ENCODE measurements at places on chromosomes 3 and 15.
A peak's percentile ranks its signal among the peaks of the same experiment; 100 is the strongest.

GRCh38 chr3:53222183-53222901 is 33.5 kb downstream of the TKT start:
- peak; percentile 68 for DNase-seq

DNA sequence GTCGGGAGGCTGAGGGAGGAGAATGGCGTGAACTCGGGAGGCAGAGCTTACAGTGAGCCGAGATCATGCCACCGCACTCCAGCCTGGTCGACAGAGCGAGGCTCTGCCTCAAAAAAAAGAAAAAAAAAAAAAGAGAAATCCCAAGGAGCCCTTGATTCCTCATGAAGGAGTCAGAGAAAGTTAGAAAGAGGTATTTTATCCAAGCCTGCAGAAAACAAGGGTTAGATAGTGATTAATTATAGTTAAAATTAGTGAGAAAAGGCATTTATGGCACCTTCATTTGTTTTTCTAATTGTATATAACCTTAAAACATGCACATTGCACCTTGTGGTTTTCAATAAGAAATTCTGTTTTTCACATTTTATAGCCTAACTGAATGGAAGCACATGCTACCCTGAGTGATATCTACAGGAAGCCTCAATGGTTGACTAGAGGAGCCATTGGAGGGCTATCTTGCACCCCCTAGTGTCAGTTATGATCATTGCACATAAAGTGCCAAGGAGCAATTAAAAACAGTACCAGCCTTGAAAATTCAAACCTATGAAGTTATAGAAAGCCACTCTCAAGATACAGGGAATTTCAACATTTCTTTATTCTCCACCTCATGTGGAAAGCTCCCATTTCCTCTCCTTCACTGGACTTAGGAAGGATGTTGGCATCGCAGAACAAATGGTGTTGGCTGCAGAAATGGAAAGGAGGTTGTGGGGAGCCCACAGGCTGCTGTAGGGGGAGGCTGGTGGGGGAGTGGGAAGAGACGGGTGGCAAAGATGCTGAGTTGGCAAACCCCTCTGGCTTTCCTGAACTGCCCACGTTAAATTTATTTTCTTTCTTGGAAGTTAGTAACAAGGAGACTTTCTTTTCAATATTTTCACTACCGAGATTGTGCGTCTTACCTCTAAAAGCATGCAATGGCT is 48.5 kb downstream of the ITGA11 start:
- DNase-seq, result peak; percentile 38

DNA sequence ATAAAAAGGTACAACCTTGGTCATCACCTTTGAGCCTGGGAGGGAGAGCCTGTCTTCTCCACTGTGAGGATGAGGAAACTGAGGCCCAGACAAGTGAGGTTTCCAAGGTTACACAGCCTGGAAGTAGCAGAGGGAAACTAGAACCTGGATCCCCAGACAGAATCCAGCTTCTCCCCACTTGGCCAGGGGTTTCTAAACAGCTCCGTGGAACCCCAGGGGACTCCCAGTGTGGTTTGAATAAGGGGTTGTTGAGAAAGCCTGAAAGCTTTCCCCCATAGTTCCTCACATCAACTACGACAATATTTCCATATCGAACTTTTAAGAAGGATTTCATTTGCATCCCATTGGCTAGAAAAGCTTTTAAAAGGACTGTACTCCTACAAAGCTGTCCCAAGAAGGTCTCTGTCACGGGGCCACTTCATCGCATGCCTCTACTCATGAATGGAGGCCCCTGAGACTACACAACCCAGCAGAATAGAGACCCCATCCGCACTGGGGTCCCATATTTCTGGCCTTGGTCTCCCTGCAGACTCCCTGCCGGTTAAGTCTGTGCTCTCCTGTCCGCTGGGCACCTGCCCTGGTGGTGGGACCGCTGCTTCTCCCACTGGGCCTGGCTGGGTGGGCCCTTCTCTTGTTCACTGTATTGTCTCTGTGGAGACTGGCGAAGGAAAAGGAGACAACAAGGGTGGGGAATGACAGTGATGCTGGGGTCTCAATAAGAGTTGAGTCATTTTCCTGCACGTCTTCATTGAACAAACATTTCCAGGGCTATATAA is 178.5 kb downstream of the SMAD6 start:
- no peak for DNase-seq

GRCh38 chr3:108287146-108287545 is 9.2 kb upstream of the HHLA2 start:
- DNase-seq, result no peak

DNA sequence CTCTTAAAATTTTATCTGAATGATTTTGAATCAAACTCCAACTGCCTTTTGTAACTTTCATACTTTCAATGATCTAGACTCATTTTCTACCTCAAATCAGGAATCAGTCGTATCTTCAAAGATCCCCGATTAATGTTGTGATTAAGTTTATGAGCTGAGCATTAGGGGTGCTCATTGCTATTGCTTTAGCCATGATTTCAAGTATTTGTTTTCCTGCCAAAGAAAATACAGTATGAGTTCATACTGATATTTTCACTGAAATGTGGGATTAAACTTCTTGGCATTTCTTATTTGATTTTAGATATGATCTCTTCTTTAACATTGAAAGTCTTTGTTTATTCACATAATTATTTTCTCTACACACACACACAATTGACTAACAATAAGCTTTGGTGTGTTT is 785.6 kb downstream of the NTRK3 start:
- DNase-seq, result no peak

DNA sequence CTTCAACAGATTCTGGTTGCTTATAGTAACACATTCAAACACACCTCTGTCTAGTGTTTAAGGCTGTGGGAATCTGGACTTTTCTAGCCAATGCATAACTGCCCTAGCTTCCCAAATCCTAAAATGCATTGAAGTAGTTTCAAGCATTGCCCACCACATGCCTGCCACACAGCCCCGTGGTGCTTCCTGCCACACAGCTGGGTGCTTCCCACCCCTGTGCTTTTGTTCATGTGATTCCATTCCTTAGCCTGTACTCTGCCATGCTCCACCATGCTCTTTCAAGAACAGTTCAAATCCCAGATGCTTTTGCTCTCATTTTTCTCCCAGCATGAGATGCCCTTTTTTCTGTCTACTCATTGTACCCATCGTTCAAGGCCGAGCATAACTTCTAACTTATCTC is 2.3 kb upstream of the CMC1 start:
- no peak for DNase-seq

- DNase-seq, result no peak
These were observed 389.9 kb downstream of the SHQ1 start for GRCh38 chr3:72458375-72458774.

DNA sequence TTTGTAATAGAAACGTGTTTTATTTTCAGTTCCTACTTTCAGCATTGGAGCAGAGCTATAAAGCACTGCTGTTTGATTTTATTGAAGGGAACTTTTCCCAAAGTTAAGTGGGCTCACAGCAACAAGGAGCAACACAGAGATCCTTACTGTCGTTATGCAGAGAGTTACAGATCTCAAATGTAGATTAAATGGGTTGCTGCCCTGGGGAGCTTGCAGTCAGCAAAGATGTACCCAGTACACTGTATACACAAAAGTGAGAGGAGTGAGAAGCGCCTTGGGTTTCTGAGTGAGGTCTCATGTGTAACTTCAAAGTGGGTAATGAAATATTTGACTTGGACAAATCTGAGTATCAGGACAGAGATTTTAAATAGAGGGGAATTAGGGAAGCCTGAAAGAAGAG is 47.7 kb downstream of the MED12L start:
- no peak for DNase-seq

- DNase-seq, result no peak
These were observed 19.5 kb upstream of the ATP2B2 start for GRCh38 chr3:10524799-10525301.

- no peak for DNase-seq
These were observed 59.9 kb downstream of the SMAD6 start for GRCh38 chr15:66761726-66762595.

All from SW480 (cell line).